Progenitor cell of endocrine pancreas (in vitro differentiated cells): ENCODE measurements at places on chromosomes 16 and 17. TPM values are rescaled to one million over a fixed set of nuclear protein-coding genes. Genes with fewer than 3 reads are reported as not detected.

DNA sequence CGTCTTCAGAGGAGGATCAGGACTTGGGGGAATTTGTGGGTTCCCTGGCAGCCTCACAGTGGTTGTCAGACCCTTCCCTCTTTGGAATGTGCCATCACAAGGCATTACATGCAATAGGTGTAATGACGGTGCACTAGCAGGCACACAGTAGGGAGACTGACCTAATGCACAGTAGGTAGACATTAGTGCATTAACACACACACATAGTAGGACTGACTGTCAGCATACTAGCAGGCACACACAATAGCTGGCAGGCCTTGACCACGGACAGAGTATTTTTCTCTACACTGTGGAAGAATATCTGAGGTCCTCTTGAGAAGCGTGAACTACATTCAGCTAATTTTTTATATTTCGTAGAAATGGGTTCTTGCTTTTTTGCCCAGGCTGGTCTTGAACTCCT, 10.9 kb upstream of the UBALD2 start:
- H3K36me3 ChIP-seq, result peaks cover 2% of the 10 kb centered on the region
- DNase-seq, result no peak
- H3K4me1 ChIP-seq, result peaks cover 25% of the 10 kb centered on the region
- H3K27me3 ChIP-seq, result no peaks in the 10 kb centered on the region
- no peak overlapping the region for H3K27ac ChIP-seq

GRCh38 chr16:35908942-35909341, 2449.5 kb downstream of the TP53TG3F start:
- H3K36me3 ChIP-seq, result peaks cover 11% of the 10 kb centered on the region
- no peak overlapping the region for H3K4me3 ChIP-seq
- no peaks in the 10 kb centered on the region for H3K4me1 ChIP-seq
- H3K27ac ChIP-seq, result no peak overlapping the region

DNA sequence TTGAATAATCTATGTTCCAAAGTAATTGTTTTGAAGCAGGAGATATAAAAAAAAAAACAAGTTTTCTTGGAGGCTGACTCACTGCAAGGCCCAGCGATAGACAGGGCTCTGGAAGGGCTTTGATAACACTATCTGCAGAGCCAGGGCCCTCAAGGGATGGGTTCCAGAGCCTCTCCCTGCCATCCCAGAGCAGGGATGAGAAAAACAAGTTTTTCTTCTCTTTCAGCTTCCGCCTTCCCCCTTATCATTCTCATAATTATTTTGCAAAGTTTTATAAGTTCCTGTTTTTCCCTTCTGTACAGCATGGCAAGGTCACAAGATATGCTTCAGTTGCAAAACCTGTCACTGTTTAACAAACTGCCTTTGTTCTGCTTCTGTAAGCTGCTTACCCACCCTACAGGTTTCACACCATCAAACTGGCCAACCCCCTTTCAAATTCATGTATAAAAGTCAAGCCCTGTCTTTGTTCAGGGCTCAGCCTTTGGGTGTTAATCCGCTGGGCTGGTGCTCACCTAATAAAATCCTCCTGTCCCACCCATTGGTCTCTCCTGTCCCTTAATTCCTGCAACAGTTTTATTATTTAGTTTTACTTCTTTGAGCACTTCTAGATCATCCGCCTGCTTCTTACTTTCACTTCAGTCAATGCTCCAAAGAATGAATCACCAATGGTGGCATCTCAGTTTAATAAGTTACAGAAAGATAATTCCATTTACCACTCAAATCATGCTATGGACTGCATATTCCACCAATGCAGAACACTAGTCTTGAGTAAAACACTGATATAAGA, 5.6 kb upstream of the THUMPD1 start:
- H3K27ac ChIP-seq, result no peak overlapping the region
- DNase-seq, result no peak
- peaks cover 5% of the 10 kb centered on the region for H3K36me3 ChIP-seq
- H3K4me1 ChIP-seq, result no peaks in the 10 kb centered on the region
- no peak overlapping the region for H3K4me3 ChIP-seq

The ZNF287 gene
- 11.6 TPM in 2 replicates for total RNA-seq

The NLRC3 gene
- total RNA-seq, result 0.14 and 0.38 TPM in 2 replicates

GRCh38 chr16:17382949-17383863, 87.6 kb downstream of the XYLT1 start:
- no peaks in the 10 kb centered on the region for H3K27me3 ChIP-seq
- H3K27ac ChIP-seq, result no peak overlapping the region
- no peaks in the 10 kb centered on the region for H3K36me3 ChIP-seq
- no peak overlapping the region for H3K4me3 ChIP-seq

GRCh38 chr17:50459756-50460155, 8.9 kb downstream of the CHAD start:
- no peak overlapping the region for H3K4me3 ChIP-seq
- H3K27ac ChIP-seq, result no peak overlapping the region
- no peaks in the 10 kb centered on the region for H3K27me3 ChIP-seq

DNA sequence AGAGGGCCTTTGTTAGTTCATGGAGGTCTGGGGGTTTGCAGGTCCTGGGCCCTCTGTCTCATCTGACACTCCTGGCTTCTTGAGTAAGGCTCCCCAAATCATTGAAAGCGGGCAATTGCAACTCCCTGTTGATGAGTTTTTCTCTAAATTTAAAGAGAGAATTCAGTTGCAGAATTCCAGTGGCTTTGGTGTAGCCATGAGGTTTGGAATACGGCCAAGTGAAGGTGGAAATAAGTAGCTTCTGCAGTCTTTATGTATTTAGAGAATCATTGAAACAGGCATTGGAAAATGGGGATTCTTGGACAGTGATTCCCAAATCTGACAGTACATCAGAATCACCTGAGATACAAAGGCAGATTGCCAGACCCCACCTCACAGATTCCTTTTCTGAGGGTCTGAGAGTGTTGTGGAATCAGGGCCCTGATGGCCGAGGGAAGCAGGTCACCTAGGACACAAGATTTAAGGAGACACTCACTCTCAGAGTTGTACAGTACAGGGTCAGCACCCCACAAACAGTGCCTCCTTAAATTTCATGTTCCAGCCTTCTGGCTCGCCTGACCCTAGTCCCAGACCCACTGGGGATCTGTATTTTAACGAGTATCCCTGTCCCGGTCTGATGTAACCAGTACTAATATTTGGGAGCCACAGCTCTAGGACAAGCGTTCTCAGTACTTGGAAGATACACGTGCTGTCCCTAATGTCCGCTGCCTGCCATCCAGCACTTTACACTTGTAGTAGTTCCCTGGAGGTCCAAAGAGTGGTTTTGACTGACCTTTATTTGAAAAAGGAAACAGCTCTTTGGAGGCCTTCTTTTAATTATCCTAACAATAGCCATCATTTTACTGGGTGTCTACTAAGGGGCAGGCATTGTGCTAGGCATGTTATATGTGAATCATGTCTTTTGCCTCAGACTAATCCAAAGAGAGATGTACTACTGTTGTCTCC, 37.8 kb downstream of the YPEL2 start:
- H3K27ac ChIP-seq, result peak overlapping the region; percentile 97
- H3K36me3 ChIP-seq, result peaks cover 6% of the 10 kb centered on the region
- DNase-seq, result no peak

DNA sequence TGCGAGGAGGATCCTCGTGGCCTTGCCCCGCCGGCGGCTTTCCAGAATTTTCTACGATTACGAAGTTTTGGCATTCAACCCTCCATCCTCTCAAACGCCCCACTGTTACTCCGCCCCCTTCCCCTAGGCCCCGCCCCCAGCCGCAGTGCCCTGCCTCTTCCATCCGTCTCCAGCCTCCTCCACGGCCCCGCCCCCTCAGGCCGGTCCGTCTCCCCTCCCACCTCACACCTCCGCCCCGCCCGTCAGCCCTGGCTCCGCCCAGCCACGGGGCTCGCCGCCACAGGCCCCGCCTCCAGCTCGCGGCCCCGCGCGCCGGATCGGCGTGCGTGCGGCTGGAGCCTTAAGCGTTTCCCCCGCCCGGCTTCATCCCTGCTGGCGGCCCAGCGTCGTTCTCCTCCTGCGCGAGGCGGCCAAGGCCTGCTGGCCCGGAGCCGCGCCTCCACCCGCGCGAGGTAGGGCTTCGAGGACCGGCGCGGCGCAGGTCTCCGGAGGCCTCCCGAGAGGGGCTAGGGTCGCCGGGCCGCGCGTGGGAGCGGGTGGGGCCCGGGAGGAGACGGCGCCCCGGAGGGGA, at the start of the genes C17orf67 and DGKE:
Gene C17orf67 (minus strand): TSS at position 112 of the 571 bp plus-strand sequence. CDS start 18,110 bp downstream, outside the sequence.
Gene DGKE (plus strand): TSS at position 343 of the 571 bp plus-strand sequence. CDS start 645 bp downstream, outside the sequence.
- peak within 1 kb of the TSS; percentile 81 for H3K4me3 ChIP-seq
- peaks cover 53% of the 10 kb centered on the region for H3K27me3 ChIP-seq
- peak within 1 kb of the TSS; percentile 91 for H3K27ac ChIP-seq
- DNase-seq, result peak; percentile 93
- H3K4me1 ChIP-seq, result peaks cover 7% of the 10 kb centered on the region
- peaks cover 7% of the 10 kb centered on the region for H3K36me3 ChIP-seq

The SCNN1B gene
- total RNA-seq, result not detected in 2 replicates

DNA sequence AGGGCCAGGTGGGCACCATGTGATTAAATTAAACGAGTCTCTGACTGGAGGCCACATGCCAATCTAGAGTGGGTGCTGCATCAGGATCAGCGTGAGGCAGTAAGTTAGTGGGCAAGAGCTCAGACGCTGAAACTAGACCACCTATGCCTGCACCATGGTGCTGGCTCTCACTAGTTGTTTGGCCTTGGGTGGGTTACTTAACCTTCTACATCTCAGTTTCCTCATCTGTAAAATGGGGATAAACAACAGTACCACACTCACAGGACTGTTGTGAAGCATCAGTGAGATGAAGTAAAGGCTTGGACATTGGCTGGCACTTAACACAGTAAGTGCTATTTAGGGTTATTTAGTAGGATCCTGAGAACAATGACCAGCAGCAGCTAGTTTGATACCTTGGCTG, 5.9 kb downstream of the NDUFAB1 start:
- no peak for DNase-seq
- H3K27ac ChIP-seq, result no peak overlapping the region
- no peaks in the 10 kb centered on the region for H3K27me3 ChIP-seq
- H3K36me3 ChIP-seq, result peaks cover 17% of the 10 kb centered on the region
- peaks cover 3% of the 10 kb centered on the region for H3K4me1 ChIP-seq

The TNK1 gene
- 9.1 and 13.4 TPM in 2 replicates for total RNA-seq

- no peak overlapping the region for H3K4me3 ChIP-seq
- DNase-seq, result no peak
- no peak overlapping the region for H3K27ac ChIP-seq
- H3K27me3 ChIP-seq, result no peaks in the 10 kb centered on the region
- H3K36me3 ChIP-seq, result no peaks in the 10 kb centered on the region
Observed at GRCh38 chr16:64773184-64773583, 348.7 kb downstream of the CDH11 start.

- no peaks in the 10 kb centered on the region for H3K27me3 ChIP-seq
- no peak overlapping the region for H3K4me3 ChIP-seq
- peak overlapping the region; percentile 85 for H3K27ac ChIP-seq
- DNase-seq, result no peak
Observed at GRCh38 chr17:66347661-66348514, 45.5 kb downstream of the PRKCA start.

DNA sequence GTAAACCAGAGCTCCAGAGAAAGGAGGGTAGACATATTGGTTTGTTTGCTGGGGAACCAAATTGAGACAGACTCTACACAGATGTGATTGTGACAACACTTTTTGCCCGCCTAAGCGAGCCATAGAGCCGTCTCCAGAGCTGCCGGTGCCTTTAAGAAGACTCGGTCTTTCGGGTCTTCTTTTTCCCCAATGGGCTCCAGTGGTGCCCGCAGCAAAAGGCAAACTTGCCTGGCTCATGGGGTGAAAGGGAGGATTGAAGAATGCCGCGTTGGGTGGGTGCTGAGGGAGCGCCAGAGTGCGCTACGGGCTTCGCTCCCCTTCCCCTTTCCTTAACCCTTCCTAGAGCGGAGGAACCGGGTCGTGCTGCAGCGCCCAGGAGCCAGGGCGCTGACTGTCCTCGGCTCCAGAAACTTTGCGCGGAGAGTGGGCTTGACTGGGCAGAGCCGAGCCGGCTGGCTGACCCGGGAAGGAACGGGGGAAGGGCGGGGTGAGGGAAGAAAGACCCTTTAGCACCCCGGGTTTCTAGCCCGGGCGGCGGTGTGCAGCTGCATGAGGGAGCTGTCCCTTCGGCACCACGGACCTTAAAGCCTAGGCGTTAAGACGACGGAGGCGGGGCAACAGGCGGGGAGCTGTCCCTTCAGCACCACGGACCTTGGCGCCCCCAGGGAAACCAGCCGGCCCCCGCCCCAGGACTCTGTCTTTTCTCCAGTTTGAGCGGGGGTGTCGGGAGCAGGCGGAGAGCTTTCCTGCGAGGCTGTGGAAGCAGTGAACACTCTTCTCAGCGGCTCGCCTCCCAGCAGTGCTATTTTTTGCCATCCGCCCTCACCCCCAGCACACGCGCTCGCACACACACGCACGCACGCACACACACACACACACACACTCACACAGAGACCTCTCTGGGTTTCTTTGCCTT, at the start of gene CACNG3:
Gene CACNG3 (plus strand): TSS at position 880 of the 916 bp plus-strand sequence. CDS start 420 bp downstream, outside the sequence.
- H3K36me3 ChIP-seq, result no peaks in the 10 kb centered on the region
- no peak within 1 kb of the TSS for H3K27ac ChIP-seq
- peaks cover 6% of the 10 kb centered on the region for H3K4me1 ChIP-seq
- peaks cover 87% of the 10 kb centered on the region for H3K27me3 ChIP-seq

- H3K27ac ChIP-seq, result no peak overlapping the region
- H3K4me1 ChIP-seq, result peaks cover 3% of the 10 kb centered on the region
- H3K36me3 ChIP-seq, result no peaks in the 10 kb centered on the region
- no peak for DNase-seq
- H3K27me3 ChIP-seq, result peaks cover 5% of the 10 kb centered on the region
- H3K4me3 ChIP-seq, result no peak overlapping the region
Observed at GRCh38 chr16:11303405-11304138, 22.4 kb upstream of the PRM1 start.

GRCh38 chr17:78276098-78276887, 44.9 kb downstream of the TMEM235 start:
- DNase-seq, result no peak
- H3K27me3 ChIP-seq, result peaks cover 6% of the 10 kb centered on the region
- H3K27ac ChIP-seq, result no peak overlapping the region
- no peaks in the 10 kb centered on the region for H3K36me3 ChIP-seq

GRCh38 chr16:69413045-69413664, 11.3 kb upstream of the CYB5B start:
- no peak overlapping the region for H3K27ac ChIP-seq
- peaks cover 6% of the 10 kb centered on the region for H3K4me1 ChIP-seq
- DNase-seq, result no peak
- H3K27me3 ChIP-seq, result no peaks in the 10 kb centered on the region
- no peaks in the 10 kb centered on the region for H3K36me3 ChIP-seq

DNA sequence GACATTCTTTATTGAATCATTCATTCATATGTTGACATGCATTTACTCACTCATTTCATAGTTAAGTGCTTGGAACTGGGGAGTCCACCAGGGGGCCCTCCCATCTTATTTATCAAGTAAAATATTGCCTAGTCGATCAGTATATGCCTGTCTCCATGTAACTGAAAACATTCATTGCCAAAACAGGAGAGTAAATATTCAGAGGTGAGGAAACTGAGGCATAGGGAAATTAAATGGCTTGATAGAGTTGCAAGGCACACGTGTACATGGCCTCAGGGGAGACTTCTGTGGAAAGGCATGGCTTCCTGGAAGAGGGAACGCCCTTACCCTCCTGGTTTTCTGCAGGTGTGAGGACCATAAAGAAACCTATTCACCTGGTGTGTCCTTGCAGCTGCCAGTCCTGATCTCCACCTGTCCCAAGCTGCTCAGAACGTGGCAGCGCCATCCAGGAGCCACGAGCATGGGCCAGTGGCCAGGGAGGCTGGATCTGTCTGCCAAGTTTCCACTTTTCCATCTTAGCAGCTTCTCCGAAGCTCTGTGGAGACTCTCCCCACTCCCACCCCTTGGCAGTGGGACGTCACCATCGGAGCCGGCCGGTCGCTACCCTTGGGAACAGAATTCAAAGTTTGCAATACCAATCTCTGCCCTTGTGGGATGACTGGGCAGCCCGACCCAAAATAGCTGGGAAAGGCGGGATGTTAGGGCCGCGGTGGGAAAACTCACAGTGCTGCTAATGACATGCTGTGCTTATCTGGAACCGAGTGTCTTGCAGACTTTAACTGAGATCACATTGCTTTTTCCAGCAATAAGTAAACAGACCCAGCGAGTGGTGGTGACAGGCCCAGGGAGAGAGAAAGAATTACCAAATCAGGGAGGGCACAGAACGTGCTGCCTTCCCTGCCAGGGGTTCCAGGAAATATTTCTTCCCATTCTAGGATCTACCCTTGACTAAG, 4.1 kb upstream of the C1QTNF1 start:
- no peak overlapping the region for H3K4me3 ChIP-seq
- no peak for DNase-seq
- H3K4me1 ChIP-seq, result peaks cover 31% of the 10 kb centered on the region
